ENCODE measurements at places on chromosomes 11 and 22.

DNA sequence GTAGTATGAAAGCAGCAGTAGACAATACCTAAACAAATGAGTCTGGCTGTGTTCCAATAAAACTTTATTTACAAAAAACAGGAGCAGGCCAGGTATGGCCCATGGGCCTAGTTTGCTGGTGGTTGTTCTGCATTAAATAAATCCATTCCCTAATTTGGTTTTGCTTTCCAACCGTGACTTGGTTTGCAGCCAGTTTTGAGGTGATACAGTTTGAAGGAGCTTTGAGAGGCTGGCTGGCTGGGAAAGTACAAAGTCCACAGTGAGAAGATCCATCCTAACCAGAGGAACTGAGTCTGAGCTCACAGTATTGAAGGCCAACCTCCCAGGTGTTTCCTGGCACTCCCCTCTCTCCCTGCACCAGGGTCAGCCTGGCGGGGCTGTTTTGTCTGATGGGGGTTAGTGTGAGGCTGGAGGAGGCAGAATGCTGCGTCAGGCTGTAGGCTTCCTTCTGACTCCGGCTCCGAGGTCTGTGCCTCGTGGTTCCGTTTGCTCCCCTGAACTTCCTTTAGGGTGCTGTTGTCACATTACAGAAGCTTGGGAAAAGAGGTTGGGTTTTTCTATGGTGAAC lies 129.5 kb downstream of the MICAL2 start:
- no peak for DNase-seq

GRCh38 chr22:19079691-19080090 lies 42.5 kb downstream of the DGCR2 start:
- DNase-seq, result no peak

- DNase-seq, result no peak
Observed at GRCh38 chr11:115663790-115664189, 159.6 kb upstream of the CADM1 start.

DNA sequence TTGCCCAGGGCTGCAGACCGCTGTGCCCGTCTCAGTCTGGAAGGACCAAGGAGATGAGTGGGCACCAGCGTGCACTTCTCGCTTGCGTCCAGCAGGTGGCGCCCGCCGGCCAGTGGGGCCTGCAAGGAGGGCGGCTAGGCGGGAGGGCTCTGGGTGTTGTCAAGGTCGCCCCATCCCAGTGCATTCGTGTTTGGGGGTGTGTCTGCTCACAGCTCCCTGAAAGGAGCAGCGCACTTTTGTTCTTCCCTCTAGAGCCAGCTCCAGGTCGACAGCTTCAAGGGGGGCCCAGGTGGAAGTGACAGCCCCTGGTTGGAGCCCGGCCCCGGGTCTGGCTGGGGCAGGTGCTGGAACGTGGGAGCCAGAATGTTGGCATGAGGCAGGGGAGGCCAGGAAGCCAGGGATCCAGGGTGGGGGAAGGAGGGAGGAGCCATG lies 23.4 kb upstream of the MPPED1 start:
- peak; percentile 66 for DNase-seq

DNA sequence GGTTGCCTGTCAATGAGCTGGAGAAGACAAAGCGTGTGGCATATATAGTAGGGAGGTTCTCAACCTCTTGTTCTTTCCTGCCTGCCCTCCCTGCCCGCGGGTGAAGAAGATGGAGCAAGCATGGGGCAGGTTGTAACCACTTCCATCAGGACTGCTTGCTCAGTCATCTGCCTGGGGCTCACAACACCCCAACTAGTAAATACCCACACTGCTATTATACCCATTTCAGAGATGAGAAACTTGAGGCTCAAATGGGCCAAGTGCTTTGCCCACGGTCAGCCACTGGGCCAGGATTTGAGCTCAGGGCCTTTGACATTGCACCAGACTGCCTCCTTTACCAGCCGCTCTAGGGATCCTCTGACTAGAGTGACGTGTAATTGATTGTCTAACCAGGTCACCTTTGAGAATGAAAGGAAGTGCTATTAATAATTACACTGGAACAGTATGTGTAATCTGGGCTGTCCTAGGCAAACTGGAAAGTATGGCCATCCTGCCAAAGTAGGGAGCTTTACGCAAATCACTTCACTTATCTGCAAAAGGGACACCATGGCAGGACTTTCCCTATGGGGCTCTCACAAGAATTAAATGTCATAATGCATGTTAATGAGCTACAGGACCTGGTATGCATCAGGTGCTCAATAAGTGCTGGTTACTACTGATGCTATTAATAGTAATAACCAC lies 2.8 kb upstream of the CDC42EP1 start:
- no peak for DNase-seq

DNA sequence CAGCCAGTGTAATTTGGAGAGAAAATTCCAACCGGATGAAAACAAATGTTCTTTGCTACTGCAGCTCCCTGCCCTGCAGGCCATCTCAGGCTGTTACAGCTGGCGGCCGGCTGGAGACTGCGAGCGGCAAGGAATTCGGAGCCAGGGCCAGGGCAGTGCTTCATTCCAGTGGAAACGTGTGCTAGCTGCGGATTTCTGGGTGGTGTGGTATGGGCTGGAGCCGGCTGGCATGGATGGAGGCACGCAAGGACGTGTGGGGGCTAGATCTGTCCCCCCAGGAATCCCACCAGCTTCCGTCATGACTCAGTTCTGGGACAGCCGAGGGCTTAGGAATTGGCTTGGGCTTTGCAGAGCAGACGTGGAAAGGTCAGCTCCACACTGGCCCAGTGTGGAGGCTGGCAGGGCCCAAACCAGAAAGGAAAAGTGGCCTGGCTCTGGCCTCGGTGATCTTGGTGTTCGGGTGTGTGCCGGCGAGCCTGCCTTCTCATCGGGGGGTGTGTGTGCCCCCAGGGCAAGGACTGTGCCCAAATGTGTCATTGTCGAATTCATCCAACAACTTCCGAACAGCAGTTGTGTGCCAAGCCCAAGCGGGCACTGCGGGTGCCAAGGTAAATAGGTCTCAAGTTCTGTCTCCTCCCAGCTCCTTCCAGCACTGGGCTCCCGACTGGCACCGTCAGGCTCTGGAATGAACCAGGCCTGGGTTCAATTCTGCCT lies 48.1 kb upstream of the SHISAL1 start:
- DNase-seq, result no peak

GRCh38 chr22:21686634-21687393 lies 21.0 kb downstream of the PPIL2 start:
- no peak for DNase-seq

DNA sequence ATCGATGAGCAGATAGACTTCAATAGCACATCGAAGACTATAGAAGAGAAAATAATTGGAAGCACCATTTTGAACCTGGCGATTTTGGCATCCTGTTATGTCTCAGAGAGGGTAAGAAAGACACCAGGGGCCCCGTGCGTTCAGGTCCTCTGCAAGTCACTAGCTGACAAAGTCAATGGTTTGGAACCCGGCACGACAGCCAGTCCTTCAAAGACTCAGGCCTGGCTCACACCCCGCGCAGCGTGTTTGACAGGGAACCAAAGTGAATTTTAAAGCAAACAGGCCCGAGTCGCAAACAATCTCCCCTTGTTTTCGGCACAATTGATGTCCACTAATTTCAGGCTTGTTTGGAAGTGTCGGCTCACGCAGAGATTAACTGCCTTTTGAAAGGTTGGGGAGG lies 716.6 kb downstream of the BRD1 start:
- DNase-seq, result no peak

DNA sequence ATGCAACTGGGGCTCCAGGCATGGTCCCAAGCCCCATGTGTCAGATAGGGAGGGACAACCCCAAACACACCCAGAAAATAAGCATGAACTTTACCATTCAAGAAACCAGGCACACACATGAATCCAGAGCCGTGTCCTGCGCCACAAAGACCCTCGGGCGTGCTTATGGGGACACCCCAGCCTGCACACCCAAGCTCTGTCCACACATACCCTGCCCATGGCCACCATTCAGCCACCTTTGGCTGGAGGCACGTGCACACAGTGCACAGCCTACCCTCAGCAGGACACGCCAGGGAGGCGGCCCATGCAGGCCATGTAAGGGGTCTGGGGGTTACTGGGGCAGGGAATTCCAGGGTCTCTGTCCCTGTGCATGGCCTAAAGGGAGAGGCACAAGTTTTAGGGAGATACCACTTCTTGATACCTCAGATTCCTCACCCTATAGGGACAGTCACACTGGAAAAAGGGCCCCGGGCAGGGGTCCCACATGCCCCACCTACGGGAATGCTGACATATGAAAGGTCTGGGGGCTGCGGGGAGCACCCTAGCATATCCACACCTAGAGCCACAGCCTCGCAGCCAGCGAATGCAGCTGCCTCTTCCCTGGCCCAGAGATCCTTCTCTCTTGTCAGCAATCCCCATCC lies 20.6 kb downstream of the PACSIN2 start:
- DNase-seq, result no peak

DNA sequence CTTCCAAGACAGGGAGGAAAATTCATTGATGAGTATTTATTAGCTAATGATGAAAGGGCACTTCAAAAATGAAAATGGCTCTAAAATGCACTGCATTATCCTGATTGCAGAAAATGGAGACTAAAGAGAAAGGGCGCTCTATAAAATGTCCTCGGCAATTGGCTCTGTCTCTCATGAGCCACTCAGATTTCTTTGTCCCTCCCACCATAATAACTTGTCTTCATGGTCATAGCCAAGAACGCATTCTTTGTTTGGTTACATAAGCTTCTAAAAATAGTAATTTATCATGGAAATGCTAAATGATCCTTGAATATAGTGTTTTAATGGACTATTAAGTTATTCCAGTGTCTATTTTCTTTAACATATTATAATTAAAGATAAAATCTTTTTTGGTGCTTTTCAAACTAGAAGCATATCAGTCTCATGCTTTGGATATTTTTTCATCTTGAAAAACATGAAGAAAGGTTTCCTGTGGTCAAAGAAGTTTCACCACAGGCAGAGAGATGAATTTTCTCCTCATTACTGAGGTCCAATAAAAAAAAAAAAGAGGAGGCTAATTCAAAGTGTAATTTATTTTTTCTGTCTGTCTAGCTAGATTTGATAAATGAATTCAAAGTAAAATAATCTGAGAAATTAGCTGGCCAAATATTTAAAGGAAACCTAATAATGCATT lies 238.1 kb upstream of the BLID start:
- DNase-seq, result no peak

GRCh38 chr22:43846966-43847365 lies 15.3 kb downstream of the SULT4A1 start:
- DNase-seq, result no peak

GRCh38 chr11:120547811-120548681 lies 36.5 kb downstream of the GRIK4 start:
- DNase-seq, result no peak

- no peak for DNase-seq
Observed at GRCh38 chr11:46857666-46858065, 11.6 kb upstream of the CKAP5 start.

- DNase-seq, result no peak
Observed at GRCh38 chr11:62401811-62402210, 17.0 kb upstream of the SCGB1A1 start.

- DNase-seq, result no peak
Observed at GRCh38 chr11:134040386-134041302, 28.2 kb upstream of the JAM3 start.

GRCh38 chr22:23683545-23683944 lies 7.3 kb upstream of the RGL4 start:
- DNase-seq, result no peak

DNA sequence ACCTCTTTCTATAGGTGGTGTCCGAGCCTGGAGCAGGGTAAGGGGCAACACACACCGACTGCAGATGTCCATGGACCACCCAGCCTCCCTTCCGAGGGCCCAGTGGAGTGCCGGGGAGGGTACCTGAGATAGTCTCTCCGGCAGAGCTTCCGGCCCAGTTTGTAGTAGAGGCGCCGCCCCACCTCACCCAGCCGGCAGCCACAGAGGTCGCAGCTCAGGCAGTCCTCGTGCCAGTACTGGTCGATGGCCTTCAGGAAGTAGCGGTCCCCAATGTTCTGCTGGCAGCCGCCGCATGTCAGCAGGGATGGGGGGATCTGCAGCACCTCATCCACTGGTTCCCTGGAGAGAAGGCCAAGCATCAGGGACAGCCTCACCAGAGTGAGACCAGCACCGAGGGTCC lies 27.4 kb downstream of the LMO2 start:
- no peak for DNase-seq

DNA sequence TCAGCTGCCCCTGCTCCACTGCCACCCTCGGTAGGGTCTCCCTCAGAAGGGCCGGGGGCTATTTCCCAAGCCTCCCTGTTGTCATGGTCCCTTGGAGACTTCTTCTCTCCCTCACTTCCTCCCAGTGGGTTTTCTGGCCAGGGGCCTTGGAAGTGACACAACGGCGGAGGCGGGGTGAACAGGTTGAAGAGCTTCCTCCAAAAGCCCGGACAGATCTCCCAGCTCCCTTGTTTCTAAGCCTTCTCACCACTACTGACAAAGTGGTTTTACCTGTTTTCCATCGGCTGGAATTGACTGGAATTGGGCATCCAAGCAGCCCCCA lies 14.5 kb downstream of the MYH9 start:
- DNase-seq, result no peak
